ENCODE measurements at places on chromosomes 1 and 21. TPM values are rescaled to one million over a fixed set of nuclear protein-coding genes. Genes with fewer than 3 reads are reported as not detected.
A peak's percentile ranks its signal among the peaks of the same experiment; 100 is the strongest.

DNA sequence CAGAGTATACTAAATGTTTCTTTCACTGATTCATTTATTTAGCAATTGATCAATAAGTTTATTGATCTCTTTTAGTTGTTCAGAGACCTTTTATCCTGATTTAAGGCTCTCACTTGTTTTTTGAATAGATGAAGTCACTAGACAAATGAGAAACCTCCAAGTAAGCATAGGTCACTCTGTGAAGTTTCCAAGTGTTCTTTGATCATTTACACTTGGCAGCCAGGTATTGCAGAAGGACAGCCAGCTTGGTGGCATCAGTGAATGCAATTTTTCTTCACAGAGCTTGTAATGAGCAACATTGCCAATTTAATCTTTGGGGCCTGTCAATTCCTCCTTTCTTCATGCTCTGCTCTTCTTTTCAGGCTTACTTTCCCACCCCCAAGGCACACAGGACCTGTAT is 413.0 kb downstream of the OMA1 start:
- no peak for DNase-seq

DNA sequence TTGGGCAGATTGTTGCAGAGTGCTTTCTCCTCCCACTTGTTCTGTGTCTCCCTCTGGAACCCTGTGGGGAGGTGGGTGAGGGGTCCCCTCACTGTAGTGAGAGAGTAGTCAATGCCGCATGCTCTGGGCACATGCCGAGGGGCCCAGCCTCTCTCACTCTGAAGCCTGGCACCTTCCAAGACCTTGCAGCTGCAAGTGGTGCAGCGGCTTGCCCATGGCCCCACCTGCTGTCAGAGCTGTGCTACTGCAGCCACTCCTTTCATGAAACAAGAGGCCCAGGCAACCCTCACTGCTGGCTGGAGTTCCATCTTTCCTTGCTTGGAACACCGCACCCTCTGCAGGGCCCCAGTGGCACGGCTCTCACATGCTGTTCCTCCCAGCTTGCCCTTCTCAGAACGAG is 58.4 kb upstream of the COL6A1 start:
- peak; percentile 83 for DNase-seq

The ACTA1 gene
- total RNA-seq: 8.8 TPM

The GBP7 gene
- total RNA-seq: not detected

DNA sequence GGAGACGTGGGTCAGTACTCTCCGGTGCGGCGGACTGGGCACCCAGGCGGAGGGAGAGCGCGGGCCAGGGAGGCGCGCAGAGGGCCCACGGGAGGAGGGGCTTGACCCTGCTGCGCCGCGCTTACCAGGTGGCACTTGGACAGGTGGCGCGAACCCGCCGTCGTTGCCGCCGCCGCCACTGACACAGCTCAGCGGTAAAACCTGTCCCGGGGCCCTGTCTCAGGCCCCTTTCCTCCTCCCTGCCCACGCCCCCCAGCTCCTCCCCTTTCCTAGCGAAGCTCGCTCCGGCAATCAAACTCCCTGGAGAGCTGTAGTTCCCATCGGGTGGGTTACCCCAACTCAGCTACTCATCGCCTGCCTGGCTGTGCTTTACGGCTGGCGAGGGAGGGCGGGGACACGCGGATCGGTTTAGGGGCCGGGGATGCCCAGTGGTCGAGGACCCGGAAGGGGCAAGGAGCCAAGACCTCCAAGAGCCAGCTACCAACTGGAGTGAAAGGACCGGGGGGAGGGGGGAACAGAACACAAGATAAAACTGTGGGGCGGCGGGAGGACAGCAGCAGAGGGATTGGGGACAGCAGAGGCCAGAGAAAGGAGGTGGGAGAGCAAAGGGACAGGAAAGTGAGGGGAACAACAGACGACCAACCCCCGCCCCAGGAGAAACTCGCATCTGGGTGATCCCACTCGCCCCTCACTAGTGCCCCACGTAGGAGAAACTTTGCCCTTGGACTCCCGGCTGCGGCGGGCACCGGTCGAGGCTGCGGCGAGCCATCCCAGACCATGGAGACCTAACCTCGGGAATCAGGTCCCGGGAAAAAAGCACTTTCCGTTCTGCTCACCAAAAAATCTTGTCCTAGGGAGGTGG is 2.9 kb downstream of the GFI1 start:
- DNase-seq: peak; percentile 79

DNA sequence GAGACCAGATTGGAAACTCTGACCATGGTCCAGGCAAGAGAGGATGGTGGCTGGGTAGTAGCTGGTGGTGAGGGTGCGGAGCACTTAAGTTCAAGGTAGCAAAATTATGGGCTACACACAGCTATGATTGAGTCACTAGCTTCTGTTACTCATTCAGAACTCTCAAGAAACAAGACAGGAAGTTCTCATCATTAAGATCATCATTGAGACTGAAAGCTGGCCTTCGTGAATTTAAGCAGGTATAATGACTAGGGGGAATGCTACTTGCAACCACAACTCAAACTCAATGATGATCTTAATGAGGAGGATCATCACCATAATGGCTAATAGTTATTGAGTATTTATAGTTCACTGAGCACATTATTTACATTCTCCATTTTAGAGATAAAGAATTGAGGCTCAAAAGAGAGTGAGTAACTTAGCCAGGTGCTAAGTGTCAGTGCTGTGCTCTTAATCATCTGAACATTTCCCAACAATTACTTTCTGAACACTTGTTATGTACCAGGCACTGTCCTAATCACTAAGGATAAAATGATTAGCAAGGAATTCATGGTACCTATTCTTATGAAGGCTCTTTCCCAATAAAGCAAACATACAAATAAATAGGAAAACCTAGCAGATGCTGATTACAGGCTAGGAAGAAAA is 286.3 kb upstream of the C1orf105 start:
- no peak for DNase-seq

The PTGFR gene
- 0.43 TPM for total RNA-seq

- DNase-seq: no peak
Measured at GRCh38 chr1:8790987-8791386, 26.5 kb downstream of the RERE start.

DNA sequence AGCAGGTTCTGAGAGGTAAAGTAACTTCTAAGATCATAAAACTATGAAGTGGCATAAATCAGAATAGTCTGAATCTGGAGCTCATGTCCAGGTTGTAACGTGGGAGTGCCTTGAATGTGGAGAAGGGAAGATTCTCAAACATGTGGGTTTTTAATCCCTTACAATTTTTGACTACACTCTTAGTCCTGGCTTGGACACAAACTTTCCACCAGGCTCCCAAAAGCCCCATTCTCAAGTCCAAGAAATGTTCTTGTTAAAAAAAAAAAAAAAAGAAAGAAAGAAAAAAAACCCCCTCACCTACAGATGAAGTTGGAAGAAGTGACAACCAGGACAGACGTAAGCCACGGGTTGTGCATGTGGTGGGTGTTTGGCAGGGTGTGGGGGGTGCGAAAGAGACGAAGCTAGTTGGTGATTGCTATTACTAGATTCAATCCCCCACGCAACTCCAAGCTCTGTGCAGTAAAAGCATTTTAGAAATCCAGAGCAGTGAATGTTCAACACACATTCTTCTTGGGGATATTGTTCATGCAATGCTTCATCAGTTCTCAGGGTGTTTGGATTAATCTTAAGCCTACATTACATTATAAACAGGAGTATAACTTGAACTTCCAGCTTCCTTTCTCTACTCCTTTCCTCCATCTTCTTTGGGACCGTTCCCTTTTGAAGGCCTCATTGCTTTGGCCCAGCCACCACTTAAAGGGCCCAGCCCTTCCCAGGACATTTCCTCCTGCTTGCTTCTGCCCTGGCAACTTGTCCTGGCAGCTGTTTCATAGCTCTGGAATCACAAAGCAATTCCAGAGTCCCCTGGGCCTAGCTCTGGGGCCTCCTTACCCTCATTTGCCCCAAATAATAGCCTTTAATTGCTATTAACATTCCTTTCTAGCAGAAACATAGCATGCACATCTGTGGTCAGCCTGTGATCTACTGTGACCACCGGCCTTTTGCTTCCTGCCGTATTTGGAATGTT is 41.8 kb downstream of the PHC2 start:
- no peak for DNase-seq

The CENPF gene
- 123 TPM for total RNA-seq

GRCh38 chr1:194252199-194252598 is 1065.8 kb upstream of the B3GALT2 start:
- no peak for DNase-seq

- DNase-seq: no peak
Measured at GRCh38 chr1:41380195-41380594, 19.0 kb downstream of the FOXO6 start.

The TFF3 gene
- total RNA-seq: not detected

- no peak for DNase-seq
Measured at GRCh38 chr1:41766546-41766945, 152.2 kb downstream of the HIVEP3 start.

The SHISAL2A gene
- total RNA-seq: not detected

DNA sequence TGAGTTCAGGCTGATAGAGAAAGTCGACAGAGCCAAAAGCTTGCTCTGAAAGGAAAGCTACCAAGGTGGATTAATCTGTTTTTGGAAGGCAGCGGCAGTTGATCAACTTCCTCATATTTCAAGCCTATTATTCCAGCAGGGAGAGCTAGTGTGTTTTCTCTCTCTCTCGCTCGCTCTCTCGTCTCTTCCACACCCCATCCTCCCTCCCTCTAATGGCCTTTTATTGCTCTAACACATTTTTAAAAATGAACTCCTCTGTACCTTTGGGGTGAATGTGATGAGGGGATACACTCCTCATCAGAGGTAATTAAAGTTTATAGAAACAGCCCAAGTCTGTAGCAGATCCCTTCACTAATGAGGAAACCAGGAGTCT is 126.4 kb downstream of the CLIC6 start:
- DNase-seq: no peak

The FALEC gene
- not detected for total RNA-seq

DNA sequence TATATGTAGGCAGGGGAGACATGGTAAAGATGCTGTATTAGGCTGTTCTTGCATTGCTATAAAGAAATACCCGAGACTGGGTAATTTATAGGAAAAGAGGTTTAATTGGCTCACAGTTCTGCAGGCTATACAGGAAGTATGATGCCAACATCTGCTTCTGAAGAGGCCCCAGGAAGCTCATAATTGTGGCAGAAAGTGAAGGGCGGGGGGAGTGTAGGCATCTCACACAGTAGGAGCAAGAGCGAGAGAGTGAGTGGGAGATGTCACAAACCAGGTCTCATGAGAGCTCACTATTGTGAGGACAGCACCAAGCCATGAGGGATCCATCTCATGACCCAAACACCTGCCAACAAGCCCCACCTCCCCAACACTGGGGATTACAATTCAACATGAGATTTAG is 21.1 kb downstream of the MAN1A2 start:
- no peak for DNase-seq
